ENCODE measurements at places on chromosomes 6 and 20.

DNA sequence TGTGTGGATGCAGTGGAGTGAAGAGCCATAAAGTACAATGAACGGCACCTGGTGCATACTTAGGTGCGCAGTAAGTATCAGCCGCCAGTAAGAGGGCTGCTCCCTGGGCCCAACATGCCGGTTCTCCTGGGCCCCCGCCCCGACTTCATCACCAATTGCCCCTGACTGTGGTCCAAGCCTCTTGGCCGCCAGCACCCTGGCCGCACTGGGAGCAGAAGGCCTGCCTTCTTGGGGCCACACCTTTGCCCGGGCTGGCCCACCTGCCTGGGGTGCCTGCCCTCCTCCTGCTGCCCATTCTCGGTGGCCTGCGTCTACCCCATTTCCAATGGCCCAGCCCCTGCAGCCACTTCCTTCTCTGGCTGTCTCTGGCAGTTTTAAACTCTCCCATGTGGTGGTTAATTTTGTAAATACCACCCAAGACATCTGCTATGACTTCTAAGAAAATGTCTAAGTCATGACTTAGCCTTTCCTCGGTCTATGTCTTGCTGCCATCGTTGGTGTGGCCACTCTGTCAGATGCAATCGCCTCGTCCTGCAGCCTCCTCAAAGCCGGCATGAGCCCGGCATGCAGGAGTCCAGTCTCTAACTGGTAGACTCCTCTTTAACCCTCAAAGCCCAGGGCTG, 36.8 kb downstream of the PMEPA1 start:
- DNase-seq, result no peak

- DNase-seq, result no peak
These were observed 35.7 kb upstream of the ID1 start for GRCh38 chr20:31569163-31570020.

- DNase-seq, result no peak
These were observed 3.8 kb upstream of the MAS1L start for GRCh38 chr6:29491574-29491973.

DNA sequence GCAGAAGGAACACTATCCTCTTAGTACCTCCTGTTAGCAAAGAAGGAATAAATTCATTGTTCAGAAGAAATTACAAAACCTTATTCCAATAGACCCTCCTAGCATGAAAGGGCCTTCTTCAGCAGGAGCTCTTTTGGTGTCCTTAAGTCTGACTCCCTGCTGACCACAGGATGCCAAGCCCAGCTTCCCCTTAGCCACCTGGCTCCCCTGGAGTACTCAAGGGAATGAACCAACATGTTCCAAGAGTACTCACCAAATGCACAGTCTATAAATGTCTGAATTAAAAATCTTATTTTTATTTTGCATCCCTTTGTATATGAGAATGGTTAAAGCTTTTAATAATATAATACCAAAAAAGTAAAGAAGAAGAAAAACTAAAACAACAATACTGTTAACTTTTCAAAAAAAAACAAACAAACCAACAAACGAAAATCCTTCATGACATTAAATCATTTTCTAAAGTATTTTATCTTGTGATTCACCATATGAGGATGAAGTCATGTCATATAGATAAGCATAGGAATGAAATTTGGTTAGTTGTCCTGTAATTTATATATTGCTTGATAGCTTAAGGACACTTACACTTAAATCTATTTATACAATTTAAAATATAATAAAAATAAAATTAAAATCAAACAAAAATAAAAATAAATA, 1355.1 kb downstream of the HACE1 start:
- DNase-seq, result no peak

DNA sequence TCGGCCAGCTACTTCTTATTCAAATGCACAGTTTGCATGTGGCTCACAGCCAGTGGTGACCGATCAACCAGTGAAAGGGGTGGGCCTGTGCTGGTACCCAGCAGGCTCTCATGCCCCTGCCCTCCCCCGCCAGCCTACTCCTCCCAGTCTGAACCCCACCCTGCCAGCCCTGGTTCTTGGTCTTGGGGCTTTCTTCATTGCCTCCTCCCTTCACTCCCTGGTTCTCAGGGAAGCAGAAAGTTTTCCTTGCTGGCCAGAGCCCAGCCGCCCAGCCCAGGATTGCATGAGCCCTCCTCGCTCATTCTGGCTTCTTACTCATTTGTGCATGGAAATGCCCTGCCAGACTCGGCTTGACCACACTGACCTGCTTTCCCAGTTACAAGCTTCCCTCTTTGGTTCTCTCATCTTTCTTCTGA, 40.8 kb downstream of the KCNK17 start:
- no peak for DNase-seq

GRCh38 chr20:59135093-59135492, 28.5 kb upstream of the ZNF831 start:
- DNase-seq, result no peak

DNA sequence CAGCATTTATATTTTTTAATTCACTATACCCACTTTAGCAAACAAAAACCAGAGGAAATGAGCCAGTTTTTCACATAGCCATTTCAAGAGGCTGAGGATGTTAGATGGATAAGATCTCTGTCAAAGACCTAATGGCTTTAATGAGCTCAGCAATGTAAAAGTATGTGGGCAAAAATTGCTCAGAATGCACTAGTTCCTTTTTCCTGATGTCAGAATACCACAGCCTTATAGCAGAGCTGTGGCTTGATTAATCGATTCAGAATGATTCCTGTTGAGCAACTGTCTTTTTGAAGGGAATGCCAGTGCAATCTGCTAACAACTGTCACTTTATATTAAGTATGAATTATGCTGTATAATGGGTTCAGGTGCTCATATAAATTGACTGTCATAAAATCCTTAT, 100.6 kb upstream of the HIVEP1 start:
- DNase-seq, result peak; percentile 45

- DNase-seq, result no peak
These were observed 2.8 kb downstream of the VARS1 start for GRCh38 chr6:31792761-31793171.

DNA sequence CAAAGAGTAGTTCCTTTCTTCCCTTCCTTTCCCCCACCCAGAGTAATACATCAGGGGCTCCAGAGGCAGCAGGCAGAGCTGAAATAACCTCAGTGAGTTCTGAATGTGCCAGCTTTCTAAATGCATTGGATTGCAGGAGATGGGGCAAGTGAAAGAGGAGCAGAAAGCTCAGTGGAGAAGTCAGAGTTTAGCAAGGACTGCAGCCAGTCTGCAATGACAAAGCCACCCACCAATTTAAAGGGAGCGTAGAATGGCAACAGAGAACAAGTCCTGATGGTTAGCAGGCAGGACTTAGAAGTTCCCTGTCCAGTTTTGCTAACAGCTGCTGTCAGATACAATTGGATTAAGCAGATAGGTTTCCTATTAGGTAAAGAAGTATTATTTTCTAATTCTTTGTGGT, 203.4 kb upstream of the RIN2 start:
- DNase-seq, result no peak

- DNase-seq, result no peak
These were observed 118.1 kb downstream of the SYNDIG1 start for GRCh38 chr20:24587384-24588046.

DNA sequence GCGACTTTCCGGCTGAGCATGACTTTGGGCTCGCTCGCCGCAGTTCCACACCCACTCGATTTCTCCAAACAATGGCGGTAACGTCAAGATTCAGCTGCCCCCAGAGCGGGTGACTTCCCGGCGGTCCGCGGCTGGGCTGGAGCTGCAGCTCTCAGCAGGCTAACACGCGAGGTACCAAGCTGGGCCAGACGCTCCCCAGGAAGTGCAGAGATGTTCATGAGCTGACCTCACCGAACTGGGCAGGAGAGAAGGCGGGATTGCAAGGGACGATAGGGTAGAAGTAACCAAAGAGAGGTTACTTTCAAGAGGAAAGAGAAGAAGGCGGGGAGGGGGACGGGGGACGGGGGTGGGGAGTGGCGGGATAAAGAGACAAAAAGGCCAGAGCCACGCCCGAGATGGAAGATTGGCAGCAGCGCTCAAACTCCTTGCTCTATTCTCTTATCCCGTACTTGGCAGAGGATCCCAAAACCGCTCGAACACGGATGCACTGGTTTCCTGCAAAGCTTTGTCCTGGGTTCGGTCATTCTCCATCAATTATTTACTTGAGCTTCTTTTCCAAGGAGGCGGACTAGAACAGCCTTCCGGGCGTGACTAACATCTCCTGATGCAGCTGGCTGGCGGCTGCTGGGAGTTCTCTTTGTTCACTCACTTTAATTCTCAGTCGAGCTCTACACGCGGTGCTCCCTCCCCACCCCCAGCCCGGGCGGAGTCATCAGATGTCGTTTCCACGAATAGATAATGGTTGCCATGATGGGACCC, at the start of gene MTCL3:
Gene MTCL3, minus strand, starts transcription at position 626 of the 759 bp plus-strand sequence.
- DNase-seq, result no peak

- no peak for DNase-seq
These were observed 6.6 kb upstream of the TBC1D7 start for GRCh38 chr6:13334953-13335352.

DNA sequence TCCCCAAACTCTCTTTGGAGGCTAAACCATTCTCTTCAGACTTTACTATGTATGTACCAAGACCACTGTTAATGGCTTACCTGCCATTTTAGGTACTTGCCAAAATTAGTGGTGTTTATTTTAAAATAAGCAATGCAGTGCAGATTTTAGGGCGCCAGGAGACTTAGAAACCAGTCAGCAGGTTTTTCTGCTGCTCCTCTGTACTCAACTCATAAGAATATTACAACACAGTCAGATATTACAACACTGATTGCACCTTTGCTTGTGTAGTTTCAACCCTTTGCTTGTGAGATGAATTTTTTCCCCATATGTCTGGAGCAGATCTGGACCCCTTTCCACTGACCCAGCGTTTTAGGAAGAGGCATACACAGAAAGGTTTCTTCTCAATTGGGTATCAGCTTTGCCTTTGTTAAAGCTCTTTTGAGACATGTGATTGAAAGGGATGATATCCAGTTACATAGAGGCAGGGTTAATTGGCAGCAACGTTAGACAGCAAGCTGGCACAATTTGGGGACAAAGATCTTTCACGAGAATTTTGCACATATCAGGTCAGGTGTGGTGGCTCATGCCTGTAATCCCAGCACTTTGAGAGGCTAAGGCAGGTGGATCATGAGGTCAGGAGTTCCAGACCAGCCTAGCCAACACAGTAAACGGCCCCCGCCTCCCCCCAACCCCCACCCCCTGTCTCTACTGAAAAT, 6.2 kb downstream of the TTPAL start:
- no peak for DNase-seq

GRCh38 chr6:46899659-46900058, 22.1 kb downstream of the ADGRF5 start:
- DNase-seq, result no peak

DNA sequence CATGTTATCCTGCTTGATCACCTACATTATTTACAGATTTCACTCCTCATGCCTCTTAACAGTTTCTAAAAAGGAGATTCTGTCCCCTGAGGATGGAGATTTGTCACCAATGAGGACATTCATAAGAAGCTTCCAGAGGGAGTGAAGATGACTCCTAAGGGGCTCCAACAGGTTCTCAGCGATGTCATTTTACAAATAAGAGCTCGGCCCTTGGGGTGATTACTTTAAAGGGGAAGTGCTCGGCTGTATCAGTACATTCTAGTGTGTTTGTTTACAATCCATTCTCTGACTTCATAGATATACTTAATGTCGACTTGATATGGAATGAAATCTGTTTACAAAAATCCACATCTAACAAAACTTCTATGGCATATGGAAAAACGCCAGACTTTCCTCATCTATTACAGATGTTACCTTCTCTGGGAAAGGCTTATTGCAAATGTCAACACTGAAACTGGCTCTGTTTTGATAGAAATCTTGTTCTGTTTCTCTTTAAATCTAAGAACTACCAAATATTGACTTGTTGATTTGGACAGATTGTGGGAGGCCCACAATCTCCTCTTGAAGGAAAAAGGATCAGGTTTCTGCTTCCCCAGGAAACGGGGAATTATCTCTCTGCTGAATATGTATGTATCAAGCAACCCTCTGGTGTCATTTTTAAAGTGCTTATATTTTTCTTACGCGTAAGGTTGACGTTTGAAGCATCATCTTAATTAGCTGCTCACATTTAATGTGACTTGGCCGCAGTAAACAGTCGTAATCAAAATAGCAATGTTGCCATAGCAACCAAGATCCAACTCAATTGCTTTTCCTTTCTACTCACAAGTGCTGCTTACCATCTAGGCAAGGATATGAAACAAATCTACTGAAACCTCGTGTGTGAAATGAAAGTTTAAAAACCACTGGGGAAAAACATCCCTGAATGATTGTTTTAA, 95.7 kb downstream of the SHLD1 start:
- no peak for DNase-seq

DNA sequence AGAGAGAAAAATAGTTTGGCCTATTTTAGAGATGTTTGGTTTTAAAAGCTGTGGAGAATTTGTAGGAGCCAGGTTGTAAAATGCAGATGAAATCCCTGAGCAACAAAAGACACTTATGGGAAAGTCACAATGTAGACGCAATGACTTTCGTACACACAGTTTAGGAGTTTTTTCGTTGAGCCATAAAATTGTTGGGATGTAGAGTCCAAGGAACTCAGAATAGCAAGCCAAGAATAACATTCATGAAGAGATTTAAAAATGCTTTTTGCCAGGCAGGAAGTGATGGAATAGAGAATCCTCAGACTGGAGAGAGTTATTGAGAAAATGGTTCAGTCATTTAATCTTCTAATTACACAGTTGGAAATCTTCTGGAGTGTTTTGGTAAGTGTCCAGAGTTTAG, 11.5 kb upstream of the PROKR2 start:
- DNase-seq, result no peak

GRCh38 chr6:72787391-72788031, 165.6 kb downstream of the KCNQ5 start:
- peak; percentile 66 for DNase-seq

- no peak for DNase-seq
These were observed 844 bp downstream of the WFDC2 start for GRCh38 chr20:45470262-45470931.

- DNase-seq, result peak; percentile 16
These were observed 258.2 kb downstream of the BMP7 start for GRCh38 chr20:57008217-57008616.

DNA sequence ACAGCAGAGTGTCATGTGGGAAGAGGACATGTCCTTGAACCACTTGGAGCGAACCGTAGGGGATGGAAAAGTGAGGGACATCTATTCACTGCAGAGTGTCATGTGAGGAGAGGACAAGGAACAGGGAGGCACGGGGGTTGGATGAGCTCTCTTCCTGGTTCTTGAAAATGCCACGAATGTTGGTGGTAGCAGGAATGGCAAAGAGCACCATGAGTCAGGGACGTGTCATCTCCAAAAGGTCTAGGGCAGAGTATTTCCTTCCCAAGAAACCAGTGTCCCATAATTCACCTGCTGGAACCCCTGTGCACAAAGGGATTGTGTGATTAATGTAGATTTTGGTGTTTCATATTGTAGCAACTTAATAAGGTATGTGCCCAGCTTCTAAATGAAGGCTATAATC, 136.8 kb downstream of the BFSP1 start:
- no peak for DNase-seq

- no peak for DNase-seq
These were observed 67.1 kb upstream of the DUSP22 start for GRCh38 chr6:225121-225721.

DNA sequence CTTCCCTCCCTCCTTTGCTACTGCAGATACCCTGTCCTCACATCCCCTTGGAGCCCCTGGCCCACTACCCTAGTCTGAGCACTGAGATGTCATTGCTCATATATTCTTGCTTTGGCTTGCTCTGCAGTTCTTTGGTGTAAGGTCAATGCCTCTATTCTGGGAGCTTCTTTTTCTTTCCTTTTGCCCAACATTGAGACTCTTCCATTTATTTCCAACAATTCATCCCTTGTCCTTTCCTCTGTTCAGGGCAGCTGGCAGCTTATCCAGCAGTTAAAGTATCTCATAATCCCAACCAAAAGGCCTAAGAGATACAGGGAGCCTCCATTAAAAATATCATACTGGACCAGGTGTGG, 23.6 kb downstream of the L3MBTL1 start:
- DNase-seq, result no peak

- DNase-seq, result no peak
These were observed 984 bp downstream of the ADAM33 start for GRCh38 chr20:3680701-3681351.
